NCI-H1694 (cell line): ENCODE measurements at places on chromosomes 13 and 19.

DNA sequence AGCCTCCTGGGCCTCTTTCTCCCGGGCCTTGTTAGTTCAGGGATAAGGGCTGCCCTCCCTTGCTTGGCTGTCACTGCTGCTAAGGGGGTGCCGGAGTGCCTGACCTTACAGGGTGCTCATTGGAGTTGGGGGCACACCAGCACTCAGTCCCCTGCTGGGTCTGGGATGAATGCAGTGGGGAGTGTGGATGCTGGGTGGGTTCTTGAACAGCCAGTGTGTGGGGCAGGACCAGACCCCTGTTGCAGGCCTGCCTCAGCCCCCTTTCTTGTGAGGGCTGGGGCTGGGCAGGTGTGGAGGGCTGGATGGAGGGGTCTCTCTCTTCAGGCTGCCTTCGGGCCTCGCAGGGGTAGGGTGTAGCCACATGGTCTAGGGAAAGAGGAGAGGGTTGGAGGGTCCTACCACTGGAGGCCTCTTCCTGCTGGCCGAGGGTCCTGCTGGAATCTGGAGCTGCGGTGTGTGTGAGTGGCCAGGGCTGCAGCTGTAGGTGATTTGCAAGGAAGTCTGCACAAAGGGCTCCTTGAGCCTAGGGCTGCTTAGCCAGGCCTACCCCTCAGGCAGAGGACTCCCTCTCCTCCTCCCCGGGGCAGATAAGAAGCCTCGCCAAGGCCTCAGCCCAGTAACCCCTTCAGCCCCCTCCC lies 3.2 kb downstream of the CEBPA start:
- DNase-seq = no peak

- DNase-seq = no peak
These were observed 12.9 kb upstream of the RFXAP start for GRCh38 chr13:36806102-36806501.

DNA sequence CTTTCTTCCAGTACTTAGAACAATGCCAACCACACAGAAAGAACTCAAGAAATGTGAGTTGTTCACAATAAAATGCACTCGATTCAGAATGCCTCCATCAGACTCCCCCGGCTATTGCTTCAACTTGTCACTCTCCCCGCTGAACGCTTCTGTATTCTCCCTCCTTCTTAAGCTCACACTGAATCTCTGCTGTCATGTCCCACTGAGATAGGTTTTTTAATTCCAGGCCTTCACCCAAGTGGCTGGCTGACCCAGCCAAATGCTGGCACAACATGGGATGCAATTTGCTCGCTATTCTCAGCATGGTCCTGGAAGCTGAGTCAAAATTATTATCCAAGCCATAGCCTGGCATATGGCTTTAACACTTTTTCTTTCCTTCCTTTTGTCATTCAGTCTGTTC lies 76.8 kb upstream of the SERP2 start:
- DNase-seq = no peak

DNA sequence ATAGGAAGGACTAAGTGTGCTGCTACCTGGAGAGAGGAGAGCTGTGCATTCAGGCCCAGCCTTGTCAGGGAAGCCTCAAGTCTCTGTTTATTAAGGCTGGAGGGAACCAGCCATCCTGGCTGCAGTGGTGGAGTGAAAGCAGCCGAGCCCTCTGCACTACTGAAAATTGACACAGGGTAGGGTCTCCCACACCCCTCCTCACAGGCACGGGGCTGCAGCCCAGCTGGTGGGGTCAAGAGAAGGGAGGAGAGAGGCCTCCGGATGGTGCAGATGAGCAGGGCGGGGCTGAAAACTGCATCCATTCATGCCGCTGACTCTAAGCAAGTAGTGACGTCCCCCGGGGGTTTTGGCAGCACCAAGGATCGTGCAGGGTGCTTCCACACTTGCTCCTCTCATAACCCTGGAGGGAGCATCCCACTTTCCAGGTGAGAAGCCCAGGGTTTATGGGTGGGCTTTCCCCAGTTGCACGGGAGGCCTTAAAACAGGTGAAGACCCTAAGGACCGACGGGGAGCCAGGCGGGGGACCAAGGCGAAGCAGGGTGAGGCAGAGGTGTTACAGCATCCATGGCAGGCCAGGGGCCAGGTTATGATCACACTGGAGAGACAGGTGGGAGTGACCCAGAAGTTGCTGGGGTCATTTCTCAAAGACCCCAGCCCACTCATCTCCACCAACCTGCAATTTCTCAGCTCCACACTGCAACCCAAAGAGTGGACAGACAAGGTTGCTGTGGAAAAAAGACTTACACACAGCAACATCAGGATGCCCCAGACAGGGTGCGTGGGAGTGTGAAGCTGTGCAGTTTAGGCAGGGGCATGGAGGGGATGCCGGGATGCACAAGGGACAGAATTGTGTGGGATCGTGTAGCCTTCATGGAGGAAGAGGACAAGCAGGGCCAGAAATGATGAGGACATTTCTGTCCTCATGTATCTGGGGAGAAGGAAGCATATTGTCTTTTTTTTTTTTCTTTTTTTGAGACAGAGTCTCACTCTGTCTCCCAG lies 36.8 kb downstream of the VSTM2B start:
- no peak for DNase-seq

DNA sequence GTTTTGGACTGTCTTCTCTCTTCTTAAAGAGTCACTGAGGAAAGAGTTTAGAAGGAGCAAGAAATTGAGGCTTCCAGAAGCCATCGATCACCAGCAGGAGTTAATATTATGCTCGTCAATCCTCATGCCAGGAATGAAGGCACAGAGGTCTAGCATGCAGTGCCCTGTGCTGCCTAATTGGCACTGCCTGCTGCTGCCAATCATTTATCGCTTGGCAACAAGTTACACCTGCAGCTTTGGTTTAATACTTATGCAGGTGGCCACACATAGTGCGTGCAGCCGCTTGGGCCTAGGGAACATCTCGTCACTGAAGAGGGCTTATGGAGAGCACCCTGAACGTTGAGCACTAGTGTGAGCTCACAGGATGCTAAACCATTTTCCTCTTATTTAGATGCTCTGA lies 2.7 kb upstream of the SOX1 start:
- no peak for DNase-seq

DNA sequence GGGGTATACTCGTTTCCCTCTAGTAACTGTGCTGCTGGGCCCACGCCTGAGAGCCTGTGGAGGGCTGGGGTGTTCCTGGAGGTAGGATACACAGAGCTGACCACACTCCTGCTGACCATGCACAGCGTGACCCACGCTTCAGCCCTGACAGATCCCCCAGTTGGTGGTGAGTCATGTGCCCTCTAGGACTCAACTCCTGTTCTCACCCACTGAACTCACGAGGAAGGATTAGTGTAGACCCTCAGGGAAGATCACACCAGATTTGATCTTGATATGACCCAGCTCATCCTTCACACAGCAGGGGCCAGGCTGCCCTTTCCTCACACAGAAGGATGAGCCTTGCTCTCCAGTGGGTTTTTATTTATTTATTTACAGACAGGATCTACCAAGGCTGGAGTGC lies 13.3 kb upstream of the ACP7 start:
- no peak for DNase-seq

DNA sequence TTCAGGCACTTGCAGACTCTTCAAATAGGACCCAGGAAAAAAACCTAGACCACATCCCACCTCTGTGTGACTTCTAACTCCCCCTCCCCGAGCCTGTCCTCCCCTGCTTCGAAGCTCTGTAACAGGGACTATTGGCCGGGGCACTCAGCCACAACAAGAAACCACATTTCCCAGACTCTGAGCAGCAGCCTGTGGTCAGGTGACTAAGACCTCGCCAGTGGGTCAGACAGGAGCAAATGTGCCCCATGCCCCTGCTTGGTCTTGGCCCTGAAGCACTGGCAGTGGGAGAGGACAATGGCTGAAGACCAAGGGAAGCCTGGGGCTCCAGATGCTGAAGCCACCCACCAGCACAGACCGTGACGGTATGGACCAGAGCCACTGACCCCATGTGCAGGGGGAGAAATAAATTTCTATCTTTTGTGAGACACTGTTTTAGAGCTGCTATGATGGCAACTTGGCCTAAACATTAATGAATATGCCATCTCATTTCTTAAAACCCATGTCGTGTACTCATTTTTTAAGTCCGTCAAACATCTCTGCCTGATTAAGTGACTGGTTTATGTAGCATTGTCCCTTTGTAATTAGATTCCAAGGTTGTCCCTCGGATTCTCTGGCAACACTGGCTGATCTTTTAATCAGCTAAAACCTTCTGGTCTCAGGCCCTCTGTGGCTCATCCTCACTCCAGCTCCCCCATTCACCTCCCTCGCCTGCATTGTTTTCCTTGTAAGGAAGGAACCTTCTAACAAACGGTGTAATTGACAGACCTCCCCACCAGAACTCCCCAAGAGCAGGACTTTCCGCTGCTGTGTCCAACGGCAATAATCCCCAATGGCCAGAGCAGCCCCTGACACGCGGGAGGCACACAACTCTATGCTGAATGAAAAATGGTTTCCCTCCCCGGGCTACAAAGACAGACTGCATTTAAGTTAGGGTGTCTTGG lies 98.4 kb downstream of the STK24 start:
- DNase-seq = no peak

- no peak for DNase-seq
These were observed 4.6 kb upstream of the ZNRF4 start for GRCh38 chr19:5450482-5451126.

DNA sequence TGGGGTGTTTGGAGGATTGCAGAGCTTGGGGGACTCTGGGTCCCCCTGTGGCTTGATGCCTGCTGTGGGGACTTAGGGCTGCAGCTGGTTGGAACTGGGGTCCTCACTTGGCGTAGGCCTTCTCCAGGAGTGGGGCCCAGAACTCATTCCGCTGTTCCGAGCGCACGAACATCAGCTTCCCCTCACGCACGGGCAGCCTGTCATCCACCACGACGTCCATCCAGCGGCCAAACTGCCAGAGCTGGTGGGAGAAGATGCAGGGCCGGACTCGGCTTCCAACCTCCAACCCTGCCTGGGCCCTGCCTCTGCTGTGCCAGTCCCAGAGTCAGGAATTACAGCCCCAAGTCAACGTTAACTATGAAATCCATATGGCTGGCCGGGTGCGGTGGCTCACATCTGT lies 2.6 kb downstream of the CAPN12 start:
- DNase-seq = no peak

GRCh38 chr13:27549406-27549981 lies 70.8 kb downstream of the LNX2 start:
- no peak for DNase-seq

- no peak for DNase-seq
These were observed 422 bp downstream of the ZNF71 start for GRCh38 chr19:56595548-56595899.

DNA sequence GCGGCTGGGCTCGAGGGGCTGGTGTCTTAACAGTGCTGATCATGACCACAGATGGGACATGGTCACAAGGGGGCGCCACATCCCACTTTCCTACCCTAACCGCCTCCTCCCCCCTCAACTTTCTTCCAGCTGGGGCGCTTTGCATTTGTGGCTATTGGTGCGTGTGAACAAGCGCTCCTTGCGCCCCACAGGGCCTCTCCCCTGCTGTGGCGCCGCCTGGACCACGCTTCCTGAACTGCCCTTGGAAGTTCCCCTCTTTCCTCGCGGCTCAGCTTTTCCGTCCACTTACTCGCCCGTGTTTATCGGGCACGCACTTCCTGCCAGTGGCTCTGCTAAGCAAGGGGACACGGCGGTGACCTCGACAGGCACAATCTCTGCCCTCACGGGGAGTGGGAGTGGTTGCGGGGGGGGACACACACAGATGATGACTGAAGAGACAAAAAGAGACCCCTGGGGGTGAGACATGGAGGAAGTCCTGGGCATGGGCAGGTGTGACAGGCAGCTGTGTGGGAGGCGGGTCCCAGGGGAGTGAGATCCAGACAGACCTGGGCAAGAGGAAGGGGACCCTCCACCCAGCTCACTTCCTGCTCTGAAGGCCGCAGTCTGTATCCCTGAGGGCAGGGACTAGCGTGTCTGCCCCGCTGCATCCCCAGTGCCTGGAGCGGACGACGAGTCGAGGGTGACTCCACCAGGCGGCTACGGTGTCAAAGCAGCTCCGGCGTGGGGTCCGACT lies 40.3 kb downstream of the ZNF787 start:
- DNase-seq = peak; percentile 59

DNA sequence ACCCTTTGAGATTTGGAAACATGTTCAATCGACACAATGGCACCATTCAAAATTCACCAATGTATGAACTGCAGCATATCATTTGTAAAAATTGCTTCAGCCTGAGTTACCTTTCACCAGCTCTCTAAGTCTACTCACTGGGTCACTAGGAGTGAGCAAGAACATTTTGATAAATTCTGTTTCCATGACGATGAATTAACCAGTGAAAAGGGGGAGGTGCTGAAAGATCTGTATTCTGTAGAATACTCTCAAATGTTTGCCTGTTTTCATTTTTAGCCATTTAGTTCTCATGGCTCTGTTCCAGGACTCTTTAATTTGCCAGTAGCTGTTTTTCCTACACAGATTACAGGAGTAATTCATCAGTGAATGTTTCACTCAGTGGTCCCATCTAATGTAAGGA lies 883.4 kb downstream of the DIAPH3 start:
- peak; percentile 11 for DNase-seq

DNA sequence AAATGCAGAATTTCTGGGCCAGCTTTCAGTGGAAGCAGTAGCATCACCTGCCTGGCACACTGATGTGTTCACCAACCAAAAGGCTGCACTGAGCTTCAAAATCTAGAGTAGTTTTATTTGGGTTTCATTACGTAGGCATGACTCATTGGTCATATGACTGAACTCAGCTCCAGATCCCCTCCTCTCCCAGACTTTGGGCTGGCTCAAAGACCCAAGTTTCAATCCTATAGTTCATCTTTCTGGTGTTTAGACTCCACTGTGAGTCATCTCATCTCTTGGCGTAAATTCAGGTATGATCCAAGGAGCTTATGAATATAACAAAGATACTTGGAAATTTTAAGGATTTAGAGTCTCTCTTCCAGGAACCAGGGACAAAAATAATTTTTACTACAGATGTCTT lies 17.7 kb downstream of the ZMYM5 start:
- DNase-seq = no peak
